ENCODE measurements at places on chromosomes 3 and 15. TPM values are rescaled to one million over a fixed set of nuclear protein-coding genes. Genes with fewer than 3 reads are reported as not detected.

DNA sequence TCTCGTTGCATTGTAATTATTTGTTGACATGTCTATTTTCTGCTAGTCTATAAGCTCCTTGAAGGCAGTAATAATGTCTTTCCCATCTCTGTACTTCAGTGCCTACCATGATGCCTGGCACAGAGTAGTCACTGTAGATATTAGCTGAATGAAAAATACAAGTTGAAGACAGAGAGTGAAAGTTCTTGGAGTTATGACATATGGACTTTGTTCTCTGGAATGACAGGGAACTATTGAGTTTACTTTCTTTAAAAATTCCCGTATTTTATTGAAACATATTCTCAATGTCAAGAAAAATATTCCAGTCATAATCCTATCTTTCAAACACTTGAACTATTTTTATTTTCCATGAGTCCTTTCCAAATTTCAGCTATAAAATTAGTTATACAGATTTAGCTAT, 3.0 kb downstream of the BLM start:
- DNase-seq, result no peak

IQCF5 gene
- not detected for total RNA-seq

FRMD4B gene
- total RNA-seq, result 5.5 TPM

LYZL4 gene
- not detected for total RNA-seq

TMEM158 gene
- total RNA-seq, result not detected

DNA sequence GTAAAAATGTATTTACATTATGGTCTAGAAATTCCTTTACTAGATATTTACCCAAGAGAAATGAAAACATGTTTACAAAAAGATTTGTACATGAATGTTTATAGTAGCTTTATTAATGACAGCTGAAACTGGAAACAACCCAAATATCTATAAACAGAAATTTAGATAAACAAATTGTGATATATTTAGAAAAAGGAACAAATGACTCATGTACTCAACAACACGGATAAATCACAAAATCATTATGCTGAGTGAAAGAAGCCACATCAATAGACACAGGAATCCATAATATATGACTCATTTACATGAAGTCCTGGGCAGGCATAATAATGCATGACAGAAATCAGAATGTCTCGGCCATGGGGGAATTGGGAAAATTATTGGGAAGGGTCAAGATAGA, 1020.2 kb downstream of the SQOR start:
- DNase-seq, result no peak

CCDC9B gene
- 1.0 TPM for total RNA-seq

DNA sequence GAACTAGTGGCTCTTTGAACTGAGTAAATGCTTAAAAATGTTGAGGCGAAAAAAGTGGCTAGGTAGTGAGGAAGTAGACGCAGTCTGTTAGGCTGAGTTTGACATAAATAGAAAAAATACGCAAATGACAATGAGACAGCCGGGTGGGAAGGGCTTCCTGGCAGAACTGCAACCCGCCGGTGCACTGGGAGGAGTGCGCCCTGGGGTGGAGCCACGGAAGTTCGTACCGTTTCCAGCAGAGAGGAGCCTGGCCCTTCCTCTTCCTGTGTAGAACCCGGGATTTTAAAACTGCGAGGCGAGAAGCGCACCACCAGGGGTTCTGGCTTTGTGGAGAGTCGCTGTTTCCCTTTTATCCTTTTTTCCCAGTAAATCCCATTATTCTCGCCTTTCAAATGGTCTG, 602.6 kb downstream of the PYDC2 start:
- DNase-seq, result no peak

- DNase-seq, result no peak
These were observed 41.0 kb downstream of the CD200 start for GRCh38 chr3:112373924-112374323.

GRCh38 chr15:53511175-53511574, 248.3 kb downstream of the WDR72 start:
- no peak for DNase-seq

GRCh38 chr15:74420193-74420905, 13.4 kb downstream of the SEMA7A start:
- no peak for DNase-seq

Measured in CD4-positive, alpha-beta T cell (primary cell).